ENCODE measurements at places on chromosomes 2 and 18.

GRCh38 chr2:1975060-1975459 is 230.7 kb upstream of the PXDN start:
- DNase-seq, result no peak

DNA sequence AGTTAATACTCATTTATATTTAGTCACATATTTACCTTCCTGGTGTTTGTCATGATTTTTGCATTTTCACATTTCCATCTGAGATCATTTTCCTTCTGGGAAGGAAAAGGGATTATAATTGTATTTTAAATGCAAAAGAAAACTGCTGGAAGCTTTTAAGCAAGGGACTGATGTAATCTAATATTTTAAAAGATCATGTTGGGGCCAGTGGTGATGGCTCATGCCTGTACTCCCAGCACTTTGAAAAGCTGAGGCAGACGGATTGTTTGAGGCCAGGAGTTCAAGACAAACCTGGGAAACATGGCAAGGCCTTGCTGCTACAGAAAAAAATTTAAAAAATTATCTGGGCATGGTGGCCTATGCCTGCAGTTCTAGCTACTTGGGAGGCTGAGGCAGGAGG is 149.0 kb downstream of the MIB1 start:
- no peak for DNase-seq

- no peak for DNase-seq
Observed at GRCh38 chr18:10923141-10923540, 226.2 kb downstream of the PIEZO2 start.

DNA sequence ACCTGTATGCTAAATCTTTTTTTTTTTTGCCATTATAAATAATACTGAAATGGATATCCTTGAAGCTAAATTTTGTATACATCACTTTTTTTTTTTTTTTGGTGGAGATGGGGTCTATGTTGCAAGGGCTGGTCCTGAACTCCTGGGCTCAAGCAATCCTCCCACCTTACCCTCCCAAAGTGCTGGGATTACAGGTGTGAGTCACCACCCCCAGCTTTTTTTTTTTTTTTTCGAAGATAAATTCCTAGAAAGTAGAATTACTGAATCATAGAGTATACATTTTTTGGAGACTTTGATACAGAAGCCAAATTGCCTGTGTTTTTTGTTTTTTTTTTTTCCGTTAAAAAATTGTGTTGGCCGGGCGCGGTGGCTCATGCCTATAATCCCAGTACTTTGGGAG is 51.0 kb upstream of the MCFD2 start:
- DNase-seq, result no peak

DNA sequence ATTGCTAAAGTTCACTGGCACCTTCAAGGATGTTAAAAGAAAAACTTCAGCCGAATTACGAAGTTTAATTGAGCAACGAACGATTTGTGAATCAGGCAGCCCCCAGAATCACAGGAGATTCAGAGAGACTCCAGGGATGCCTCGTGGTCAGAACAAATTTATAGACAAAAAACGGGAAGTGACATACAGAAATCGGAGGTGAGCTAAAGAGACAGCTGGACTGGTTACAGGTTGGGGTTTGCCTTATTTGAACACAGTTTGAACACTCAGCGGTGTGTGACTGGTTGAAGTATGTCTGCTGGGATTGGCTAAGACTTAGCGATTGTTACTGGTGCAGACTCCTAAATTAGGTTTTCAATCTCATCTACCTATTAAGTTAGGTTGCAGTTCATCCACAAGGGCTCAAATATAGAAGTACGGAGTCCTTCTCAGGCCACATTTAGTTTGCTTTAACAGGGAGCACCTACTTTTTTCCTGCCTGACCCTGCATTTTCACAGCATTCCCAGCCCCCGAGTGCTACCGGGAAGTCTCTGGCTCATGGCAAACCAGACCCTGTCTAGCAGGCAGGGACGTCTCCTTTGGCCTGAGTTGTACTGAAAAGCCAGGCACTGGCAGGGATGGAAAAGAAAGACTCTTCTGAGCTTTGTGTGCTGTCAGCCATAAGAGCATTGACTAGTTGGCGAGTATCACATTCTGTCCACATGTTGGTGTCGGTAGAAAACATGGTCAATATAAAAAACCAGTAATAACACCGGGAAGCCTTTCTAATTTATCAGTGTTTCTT is 41.1 kb downstream of the CDCA7 start:
- DNase-seq, result no peak

DNA sequence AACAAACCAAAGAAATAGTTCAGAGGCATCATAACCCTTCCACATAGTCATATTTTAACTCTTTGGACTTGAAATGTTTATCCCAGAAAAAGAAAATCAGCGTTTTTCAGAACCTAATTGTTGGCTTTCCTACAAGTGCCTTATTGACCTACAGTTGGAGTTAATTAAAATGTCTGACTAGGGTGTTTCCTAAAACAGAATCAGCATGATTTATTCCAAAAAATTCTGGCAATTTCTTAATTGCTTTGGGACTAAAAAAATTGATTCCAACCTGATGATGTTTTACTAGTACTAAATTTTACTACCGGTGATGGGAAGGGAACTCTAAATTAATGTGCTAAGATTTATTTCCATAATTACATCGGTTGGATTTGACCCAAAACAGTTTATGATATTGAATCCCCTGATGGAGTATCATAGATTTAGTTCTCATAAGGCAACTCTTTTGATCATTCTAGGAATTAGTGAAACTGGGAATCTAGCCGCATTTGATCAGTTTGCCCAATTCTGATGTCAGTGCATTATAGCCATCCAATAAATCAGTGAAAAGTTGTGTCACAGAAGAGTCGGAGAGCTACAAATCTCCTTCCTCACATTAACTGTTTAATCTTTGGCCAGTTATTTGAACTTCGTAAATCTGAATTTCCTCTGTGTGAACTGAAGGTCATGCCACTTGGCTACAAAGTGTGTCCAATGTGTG is 134.3 kb upstream of the DSEL start:
- no peak for DNase-seq

GRCh38 chr2:58533376-58533775 is 292.3 kb upstream of the FANCL start:
- DNase-seq, result no peak

- peak; percentile 68 for DNase-seq
Observed at GRCh38 chr2:234245945-234246344, 195.4 kb downstream of the SPP2 start.

DNA sequence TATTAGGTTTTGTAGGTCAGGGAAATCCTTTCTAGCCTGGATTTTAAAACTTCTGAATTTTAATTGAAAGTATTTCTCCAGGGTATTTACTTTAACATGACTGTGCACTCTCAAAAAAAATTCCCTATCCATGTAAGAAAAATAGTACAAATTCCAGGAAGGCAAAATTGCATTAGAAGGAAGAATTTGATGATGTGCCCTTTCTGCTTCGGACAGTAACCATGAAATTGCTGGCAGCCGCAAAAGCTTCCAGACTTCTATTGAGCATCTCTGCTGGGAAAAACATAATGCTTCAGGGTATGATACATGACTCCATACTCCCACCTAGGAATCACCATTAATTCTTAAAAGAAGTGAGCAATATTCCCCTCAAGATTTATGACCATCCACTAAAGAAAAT is 17.2 kb upstream of the KLF7 start:
- DNase-seq, result no peak

- no peak for DNase-seq
Observed at GRCh38 chr2:161283926-161284325, 24.3 kb upstream of the PSMD14 start.

GRCh38 chr18:44828080-44828479 is 147.4 kb downstream of the SETBP1 start:
- no peak for DNase-seq

DNA sequence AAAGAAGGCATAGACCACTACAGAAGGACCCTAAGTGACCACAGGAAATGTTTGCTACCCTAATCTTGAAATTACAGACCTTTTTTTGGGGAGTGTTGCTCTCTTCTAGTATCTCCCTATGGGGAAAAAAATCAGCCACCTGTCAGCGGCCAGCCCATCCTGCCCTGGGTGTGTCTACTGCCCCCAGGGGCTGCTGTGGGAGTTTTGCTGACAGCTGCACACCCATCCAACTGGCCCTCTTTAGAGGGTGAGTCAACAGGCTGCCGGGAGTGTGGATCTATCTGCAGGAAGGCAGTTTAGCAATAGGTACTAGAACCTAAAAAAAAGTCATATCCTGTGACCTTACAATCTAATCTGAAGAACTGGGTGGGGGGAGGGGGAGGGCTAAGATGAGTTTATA is 796 bp upstream of the DYSF start:
- no peak for DNase-seq

- no peak for DNase-seq
Observed at GRCh38 chr18:54269893-54270844, 852 bp downstream of the POLI start.

- DNase-seq, result no peak
Observed at GRCh38 chr2:26251893-26252292, 7.2 kb downstream of the HADHB start.

GRCh38 chr2:200442471-200442870 is 67.4 kb downstream of the KCTD18 start:
- peak; percentile 65 for DNase-seq

GRCh38 chr18:74579496-74580065 is 18.1 kb upstream of the ZNF407 start:
- no peak for DNase-seq

DNA sequence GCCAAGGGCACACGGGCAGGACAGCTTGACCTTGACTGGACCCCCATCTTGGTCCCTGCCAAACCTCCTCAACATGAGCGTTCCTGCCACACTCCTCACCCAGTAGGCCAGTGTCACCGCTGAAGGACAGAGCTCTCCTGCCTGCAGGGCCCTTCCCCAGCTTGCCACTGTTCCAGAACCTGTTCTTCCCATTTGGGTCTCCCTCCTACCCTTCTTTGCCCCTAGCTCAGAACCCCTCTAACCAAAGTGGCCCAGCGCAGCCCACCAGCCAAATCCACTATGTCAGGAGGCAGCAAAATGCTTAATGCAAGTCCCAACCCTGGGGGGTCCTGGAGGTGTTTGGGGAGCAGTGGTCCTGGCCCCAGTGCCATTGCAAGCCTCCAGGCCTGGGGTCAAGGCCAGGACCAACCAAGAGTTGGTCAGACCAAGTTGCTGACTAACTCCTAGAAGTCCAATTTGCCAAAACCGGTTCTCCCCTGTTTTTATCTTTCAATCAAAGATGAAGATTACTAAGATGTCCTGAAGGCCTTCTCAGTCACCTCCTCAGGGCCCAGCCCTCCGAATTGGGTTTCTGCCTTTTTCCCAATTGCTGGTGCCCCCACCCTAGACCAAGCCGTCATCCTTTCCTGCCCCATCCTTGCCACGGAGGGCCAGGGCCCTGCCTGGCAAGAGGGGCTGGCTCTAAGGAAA is 4.5 kb upstream of the ASPRV1 start:
- DNase-seq, result no peak

DNA sequence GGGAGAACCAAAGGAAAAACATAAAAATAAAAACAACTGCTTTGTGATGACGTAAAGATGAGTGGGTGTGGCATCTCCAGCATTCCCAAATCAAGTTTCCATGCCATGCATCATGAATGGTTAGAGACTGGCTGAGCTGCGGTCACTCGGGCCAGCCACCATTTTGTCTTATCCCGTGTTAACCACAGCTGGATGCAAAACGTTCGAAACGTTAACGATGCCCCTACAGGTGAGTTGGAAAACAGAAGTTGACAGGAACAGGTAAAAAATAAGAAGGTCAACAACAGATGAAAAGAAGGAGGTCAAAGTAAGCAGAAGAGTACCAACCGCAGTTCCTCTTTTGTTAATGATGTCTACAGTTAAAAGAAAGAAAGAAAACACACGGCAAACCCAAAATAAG is 411.1 kb downstream of the NRXN1 start:
- no peak for DNase-seq

DNA sequence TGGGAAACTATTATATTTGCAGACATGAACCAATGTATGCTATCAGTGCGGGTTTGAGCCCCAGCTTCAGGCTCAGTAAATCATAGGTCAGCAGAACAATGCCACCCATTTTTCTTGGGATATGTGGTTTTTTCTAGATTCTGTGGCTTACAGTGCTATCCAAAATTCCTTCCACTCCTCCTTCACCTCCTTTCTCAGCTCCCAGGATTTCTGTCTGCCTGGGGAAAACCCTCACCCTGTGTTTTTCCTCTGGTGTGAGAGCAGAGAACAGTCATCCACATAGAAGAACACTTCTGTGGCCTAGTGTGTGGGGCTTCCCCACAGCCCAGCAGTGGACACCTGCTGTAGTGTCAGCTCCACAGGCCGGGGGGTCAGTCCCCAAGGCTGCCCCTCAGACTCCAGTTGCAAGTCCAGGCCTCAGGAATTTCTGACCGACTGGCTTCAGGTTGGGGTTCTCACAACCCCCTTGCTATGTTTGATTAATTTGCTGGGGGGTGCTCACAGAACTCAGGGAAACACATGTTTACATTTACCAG is 238.2 kb downstream of the LDLRAD4 start:
- DNase-seq, result no peak

GRCh38 chr2:167100506-167100905 is 212.2 kb downstream of the XIRP2 start:
- no peak for DNase-seq

DNA sequence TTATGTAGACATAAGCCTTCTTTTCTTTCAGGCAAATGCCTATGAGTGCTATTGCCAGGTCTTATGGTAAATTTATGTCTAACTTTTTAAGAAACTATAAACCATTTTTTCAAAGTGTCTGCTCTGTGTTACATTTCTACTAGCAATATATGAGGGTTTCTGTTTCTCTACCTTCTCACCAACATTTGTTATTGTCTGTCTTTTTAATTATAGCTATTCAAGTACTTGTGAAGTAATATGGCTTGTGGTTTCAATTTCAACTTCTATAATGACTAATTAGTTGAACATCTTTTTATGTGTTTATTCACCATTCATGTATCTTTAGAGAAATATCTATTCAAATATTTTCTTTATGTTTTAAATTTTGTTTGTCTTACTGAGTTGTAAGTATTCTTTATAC is 213.1 kb upstream of the MC4R start:
- DNase-seq, result no peak

GRCh38 chr2:55743583-55743982 is 49.9 kb upstream of the PNPT1 start:
- DNase-seq, result no peak

DNA sequence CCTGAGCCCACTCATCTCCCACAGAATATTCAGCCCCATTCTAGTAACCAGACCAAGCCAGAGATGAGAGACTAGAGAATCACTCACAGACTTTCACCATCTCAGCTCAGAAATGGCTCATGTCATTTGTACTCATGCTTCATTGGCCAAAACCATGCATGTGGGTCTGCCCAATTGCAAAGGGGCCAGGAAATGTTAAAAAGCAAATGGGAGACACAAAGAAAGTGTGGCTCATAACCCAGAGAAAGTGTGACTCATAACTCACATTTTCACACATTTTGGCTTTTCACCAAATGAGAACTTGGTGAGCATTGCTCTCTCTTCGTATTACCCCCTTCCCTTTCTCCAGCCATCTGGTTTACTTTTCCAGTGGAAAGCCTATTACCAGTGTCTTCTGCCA is 66.2 kb downstream of the MDH1 start:
- DNase-seq, result no peak

DNA sequence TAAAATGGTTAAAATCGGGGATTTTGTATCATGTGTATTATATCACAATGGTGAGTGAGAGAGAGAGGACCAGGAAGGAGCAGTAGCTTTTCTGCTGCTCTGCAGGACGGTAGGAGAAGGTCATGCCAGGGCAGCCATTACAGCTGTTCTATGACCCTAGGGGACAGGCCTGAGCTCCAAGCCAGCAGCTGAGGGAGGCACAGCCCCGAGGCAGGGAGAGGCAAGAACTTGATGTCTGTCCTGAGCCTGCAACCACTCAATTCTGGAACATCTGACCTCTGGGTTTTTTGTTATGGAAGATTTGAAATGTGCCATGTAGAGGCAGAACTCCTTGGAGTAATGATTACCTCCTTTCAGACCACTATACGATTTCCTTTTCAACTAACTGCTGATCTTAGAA is 135.8 kb upstream of the SH3BP4 start:
- DNase-seq, result no peak

Measured in AG04450 (cell line).